ENCODE measurements at places on chromosomes 16 and 17.

- DNase-seq = no peak
These were observed 90.1 kb upstream of the CDC42EP4 start for GRCh38 chr17:73401911-73402310.

DNA sequence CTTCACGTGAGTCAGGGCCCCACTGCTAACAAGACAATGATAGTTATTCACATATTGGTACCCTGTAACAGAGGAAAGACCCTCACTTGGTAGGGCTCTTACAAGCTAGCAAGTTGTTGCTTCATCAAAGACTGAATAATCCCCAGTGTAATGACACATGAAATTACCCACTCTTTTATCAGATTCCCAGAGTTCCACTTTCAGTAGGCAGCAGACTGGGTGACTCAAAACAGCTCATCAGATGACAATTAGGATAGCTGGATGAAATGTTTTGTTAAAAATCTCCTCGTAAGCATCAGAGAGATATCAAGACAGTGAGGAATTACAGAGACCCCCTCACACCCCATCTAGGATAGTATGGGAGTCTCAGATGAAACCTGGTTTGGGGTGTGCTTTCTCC, 6.8 kb upstream of the OR1E2 start:
- no peak for DNase-seq

- no peak for DNase-seq
These were observed 41.8 kb downstream of the TMC6 start for GRCh38 chr17:78086740-78087139.

DNA sequence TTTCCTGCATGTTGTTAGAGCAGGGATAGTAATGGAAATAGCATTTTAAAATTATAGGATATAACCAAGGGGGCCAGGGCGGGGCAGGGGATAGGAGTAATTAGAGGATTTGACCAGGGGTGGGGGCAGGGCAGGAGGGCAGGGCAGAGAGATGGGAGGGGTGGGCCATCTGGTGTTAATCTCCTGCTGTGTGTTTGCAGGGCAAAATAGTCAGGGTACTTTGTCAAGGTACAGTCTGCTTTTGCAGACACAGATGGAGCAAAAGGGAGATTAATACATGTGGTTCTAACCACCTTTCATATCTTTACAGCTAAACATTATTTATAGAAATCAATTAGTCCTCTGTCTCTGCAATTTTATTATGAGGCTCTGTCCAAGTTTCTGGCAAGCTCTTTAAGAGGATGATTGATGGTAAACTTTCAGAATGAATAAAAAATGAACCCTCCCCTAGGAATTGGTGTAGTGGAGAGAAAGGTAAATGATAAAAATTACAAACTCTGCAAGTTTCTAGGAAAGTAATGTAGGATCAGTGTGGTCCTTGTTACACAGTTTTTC, 6.6 kb downstream of the ANKFN1 start:
- no peak for DNase-seq

DNA sequence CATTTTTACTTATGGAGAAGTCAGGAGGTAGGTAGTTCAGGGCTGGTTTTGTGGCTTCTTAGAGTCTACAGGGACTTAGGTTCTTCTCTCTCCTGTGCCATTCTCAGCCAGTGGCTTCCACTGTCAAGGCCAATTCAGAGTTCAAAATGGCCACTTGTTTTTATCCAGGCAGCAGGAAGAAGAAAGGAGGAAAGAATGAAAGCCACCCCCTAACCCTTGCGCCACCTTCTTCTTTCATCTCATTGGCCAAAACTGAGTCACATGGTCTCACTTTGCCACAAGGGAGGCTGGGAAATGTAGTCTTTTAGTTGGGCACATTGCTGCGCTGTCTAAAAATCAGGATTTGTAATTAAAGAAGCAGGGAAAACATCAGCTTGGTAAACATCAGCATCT, 60.8 kb upstream of the MED9 start:
- no peak for DNase-seq

GRCh38 chr17:81843713-81844326, 9.0 kb upstream of the PPP1R27 start:
- no peak for DNase-seq

- no peak for DNase-seq
These were observed 34.5 kb downstream of the WWOX start for GRCh38 chr16:78133919-78134318.

DNA sequence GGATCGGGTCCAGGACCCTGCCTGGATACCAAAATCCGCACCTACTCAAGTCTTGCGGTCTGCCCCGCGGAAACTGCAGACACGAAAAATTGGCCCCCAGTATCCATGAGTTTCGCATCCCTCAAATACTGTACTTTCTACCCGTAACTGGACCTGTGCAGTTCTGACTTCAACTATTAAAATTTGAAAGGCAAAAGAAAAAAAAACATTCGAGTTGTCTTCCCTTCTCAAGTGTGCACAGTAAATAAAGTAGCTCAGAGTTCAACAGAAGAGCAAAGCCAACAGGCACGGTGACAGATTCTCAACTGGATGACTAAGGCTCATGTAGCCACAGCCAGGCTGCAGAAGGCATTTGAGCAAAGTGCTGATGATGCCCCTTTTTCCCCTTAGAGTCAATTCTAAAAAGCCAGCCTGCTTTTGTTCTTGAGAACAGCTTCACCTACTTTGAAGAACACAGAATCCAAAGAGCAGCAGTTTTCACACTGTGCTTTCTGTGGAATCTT, 32.5 kb downstream of the MARF1 start:
- no peak for DNase-seq

DNA sequence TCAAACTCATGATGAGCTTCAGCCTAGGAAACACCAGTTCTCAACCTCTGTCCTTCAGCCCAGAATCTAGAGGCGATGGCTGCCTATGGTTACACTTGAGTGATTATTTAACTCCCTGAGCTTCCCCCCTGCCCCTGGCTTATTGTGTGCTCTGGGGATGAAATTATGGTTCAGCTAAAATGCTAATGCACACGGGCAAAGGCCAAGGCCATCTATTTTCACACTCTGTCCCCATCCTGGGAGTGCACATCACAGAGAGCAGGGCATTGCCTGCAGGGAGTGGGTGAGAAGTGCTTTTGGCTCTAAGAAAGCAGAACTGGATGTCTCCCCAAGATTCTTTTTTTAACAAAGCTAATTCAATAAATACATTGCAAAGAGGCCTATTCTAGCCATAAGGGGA, 21.6 kb upstream of the CACNG5 start:
- no peak for DNase-seq

DNA sequence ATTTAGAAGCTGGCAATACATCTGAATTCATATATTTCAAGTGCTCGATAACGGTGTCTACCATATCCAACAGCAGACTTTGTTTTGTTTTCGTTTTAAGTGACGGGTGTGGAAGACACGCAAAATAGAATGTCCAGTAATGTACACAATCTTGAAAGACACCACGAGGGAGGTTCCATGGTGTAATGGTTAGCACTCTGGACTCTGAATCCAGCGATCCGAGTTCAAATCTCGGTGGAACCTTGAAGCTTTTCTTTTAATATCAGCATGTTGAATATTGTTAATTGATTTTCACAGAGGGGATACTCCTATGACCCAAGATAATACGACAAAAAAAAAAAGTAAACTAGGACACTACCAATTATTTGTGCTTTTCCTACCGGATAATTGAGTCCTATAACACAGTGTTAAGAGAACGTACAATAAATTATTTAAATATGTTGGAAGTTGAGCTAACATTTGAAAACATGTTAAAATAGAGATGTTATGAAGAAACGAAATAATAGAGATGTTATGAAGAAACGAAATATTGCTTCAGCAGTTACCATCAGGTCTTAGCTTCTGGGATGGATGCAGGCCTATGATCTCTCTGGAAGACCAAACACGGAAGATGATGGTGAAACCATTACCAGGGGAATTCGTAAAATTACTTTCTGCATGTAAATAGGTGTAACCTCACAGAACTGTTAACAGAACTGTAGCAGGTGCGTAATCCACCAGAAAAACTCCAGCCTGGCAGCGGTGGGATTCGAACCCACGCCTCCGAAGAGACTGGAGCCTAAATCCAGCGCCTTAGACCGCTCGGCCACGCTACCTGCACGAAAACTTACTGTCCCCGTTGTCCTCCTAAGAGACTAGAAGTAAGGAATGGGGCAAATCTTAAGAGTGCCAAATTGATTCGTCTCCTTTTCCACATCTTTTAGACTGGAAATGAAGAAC, 1.5 kb upstream of the ALOXE3 start:
- DNase-seq = peak; percentile 99

GRCh38 chr16:69936751-69937211, 14.4 kb upstream of the CLEC18A start:
- no peak for DNase-seq

GRCh38 chr16:10950393-10950792, 6.0 kb downstream of the CLEC16A start:
- DNase-seq = no peak

DNA sequence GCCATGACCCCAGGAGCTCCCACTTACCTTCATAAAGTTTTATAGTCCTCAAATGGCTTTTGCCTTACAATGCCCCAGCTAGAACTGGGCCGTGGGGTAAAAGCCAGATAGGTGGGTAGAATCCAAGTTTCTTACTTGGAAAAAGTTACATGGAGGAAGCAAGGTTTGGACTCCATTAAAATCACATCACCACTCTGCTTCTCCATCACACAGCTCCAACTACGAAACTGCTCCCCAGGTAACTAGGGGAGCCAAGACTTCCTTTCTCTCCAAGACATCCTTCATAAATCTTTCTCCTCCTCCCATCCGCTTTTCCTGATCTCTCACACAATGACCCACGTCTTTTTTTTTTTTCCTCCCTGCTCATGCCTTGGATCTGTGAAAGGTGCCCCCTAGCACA, 130.8 kb upstream of the RCVRN start:
- DNase-seq = no peak

DNA sequence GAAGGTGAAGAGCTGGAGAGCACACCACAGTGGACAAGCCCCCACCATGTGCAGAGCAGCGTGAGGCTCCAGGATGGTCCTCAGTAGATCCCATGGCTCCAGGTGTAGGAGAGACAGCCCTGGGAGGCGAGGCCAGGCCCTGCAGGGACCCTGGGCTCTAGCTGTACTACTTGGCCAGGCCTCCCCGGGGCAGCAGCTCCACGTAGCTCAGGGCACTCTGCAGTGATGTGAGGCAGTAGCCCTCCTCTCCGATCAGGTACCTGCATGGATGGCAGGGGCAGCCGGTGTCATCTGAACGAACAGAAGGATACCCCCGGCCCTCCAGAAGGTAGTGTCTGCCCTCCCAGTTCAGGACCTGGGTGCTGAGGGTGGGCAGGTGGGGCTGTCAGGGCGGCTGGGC, 6.2 kb upstream of the SPATA2L start:
- DNase-seq = no peak

- DNase-seq = no peak
These were observed 107.3 kb downstream of the WWOX start for GRCh38 chr16:78206623-78207223.

DNA sequence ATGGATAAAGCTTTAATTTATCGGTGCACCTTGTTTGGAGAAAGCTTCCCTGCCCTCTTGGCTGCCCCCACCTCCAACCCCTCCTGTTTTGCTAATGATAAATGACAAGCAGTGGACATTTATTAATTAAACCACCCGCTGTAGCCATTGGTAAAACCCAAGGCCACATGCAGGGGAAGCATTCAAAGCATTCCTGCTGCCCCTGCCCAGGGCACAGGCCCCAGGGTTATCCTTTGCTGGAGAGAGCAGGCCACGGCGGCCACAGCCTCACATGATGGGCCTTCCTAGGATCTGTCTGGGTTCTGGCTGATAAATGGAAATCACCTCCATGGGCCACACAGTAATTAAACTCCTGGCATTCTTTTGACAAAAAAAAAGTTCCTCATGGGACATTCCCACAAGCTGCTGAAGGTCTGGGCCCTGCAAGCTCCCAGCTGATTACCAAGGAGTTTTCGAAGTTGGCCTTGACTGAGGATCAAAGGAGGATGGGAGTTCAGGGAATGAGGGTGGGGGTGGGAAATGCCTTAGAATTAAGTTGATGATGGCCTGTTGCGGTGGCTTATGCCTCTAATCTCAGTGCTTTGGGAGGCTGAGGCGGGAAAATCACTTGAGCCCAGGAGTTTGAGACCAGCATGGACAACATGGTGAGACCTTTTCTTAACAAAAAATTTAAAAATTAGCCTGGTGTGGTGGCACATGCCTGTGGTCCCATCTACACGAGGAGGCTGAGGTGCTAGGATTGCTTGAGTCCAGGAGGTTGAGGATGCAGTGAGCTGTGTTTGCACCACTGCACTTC, 35.5 kb downstream of the SOST start:
- no peak for DNase-seq

GRCh38 chr17:47888293-47888692, 7.7 kb upstream of the SP2 start:
- no peak for DNase-seq

GRCh38 chr17:3019761-3020160, 43.6 kb downstream of the OR1D5 start:
- DNase-seq = no peak

GRCh38 chr17:65023791-65024190, 32.7 kb downstream of the GNA13 start:
- no peak for DNase-seq

GRCh38 chr16:31498493-31498892, 9.7 kb downstream of the RUSF1 start:
- no peak for DNase-seq

DNA sequence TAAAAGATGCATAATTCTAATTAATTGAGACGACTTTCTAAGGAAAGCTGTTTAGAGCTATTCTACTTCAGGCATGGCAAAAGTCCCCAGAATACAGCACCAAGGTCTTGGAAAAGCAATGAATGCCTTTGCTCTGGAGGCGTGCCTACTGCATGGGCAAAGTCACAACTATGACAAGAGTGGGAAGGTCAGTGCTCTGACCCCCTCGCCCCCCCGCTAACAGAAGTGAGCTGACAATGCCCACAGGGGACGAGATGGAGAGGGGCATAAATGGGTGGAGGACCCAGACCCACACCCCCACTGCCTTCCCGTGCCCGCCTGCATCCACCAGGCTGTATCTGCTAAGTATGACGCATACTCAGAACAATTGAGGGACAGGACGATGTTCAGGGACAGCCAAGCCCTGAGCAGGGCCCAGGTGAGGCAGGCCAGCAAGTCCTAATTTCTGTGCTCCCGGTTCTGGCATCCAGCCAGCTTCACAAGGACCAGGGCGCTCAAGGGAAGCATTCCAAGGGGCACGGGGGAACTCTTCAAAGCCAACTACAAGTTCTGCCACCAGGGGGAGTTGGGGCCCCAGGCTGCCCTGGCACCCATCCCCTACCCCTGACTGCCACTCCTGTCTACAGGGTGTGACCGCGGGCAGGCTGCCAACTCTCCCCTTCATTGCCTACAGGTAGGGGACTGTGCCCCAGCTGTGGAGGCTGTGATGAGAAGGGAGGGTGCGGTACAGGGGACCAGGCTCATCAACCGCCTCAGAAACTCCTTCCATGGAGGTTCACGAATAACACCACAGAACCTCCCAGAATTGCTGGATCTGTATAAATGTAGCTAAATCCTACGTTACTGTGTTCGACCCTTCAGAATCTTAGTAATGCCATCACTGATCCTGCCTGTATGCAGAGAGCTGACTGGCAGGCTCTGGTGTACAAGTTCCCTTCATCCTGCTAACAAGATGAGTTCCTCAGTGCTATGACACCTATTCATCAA, 20.8 kb downstream of the NPRL3 start:
- DNase-seq = peak; percentile 82

GRCh38 chr16:86353948-86354347, 156.4 kb upstream of the FOXF1 start:
- DNase-seq = no peak

All from activated CD8-positive, alpha-beta memory T cell treated with anti-CD3 and anti-CD28 coated beads, Interleukin-2, amount 50 U/mL, for 48 hours (primary cell).